ENCODE measurements at places on chromosomes 2 and 18. TPM values are rescaled to one million over a fixed set of nuclear protein-coding genes. Genes with fewer than 3 reads are reported as not detected.

Gene MIB1
- 78.9 TPM for polyA plus RNA-seq

Gene SERPINB3
- 0.12 TPM for polyA plus RNA-seq

Gene NT5C1B
- 1.5 TPM for polyA plus RNA-seq

Gene PPP4R3B
- polyA plus RNA-seq: 90.8 TPM

Gene TDRD15
- polyA plus RNA-seq: not detected

Gene CCL20
- polyA plus RNA-seq: 0.48 TPM

Gene AP1S3
- polyA plus RNA-seq: 13.2 TPM

Gene CRYGC
- not detected for polyA plus RNA-seq

Gene LIMS2
- polyA plus RNA-seq: 15.5 TPM

All from left kidney (tissue), 8 donors.